ENCODE measurements at places on chromosomes 1 and 21.

GRCh38 chr1:53473463-53473862 is 14.3 kb downstream of the DMRTB1 start:
- DNase-seq = no peak

GRCh38 chr1:109655615-109656519 is at the start of gene GSTM4:
Gene GSTM4, plus strand, starts transcription at chr1:109656099. Its CDS starts 291 bp downstream, at chr1:109656390.
- DNase-seq = peak; percentile 66

- no peak for DNase-seq
These were observed 17.5 kb upstream of the TFF3 start for GRCh38 chr21:42332557-42333317.

- DNase-seq = no peak
These were observed 424.4 kb upstream of the RUNX1 start for GRCh38 chr21:35473496-35473895.

GRCh38 chr1:196464480-196464941 is 143.7 kb downstream of the KCNT2 start:
- no peak for DNase-seq

DNA sequence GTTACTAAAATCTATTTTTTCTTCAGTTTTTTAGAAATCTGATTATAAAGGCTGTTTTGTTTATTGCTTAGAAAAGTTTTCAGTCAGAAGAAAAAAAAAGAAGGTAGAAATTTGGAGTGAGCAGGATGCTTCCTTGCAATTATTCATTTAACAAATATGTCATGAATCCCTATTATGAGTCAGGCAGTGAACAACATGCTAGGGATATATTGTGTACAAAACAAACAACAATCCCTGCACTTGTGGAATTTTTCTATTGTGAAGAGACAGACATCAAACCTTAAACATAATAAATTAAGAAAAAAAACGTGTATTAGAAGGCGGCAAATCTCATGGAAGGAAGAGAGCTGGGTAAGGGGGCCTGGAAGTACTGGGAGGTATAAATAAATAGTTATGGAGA is 664.1 kb upstream of the CAMK1G start:
- no peak for DNase-seq

- DNase-seq = no peak
These were observed 181.4 kb downstream of the ZP4 start for GRCh38 chr1:237709355-237709754.

GRCh38 chr1:206466840-206467649 is 3.2 kb upstream of the IKBKE start:
- no peak for DNase-seq

GRCh38 chr1:216032961-216033614 is 390.2 kb downstream of the USH2A start:
- no peak for DNase-seq

GRCh38 chr21:15526798-15527197 is 203.0 kb upstream of the USP25 start:
- DNase-seq = no peak

- no peak for DNase-seq
These were observed 130.7 kb upstream of the DMRTA2 start for GRCh38 chr1:50553921-50554320.

DNA sequence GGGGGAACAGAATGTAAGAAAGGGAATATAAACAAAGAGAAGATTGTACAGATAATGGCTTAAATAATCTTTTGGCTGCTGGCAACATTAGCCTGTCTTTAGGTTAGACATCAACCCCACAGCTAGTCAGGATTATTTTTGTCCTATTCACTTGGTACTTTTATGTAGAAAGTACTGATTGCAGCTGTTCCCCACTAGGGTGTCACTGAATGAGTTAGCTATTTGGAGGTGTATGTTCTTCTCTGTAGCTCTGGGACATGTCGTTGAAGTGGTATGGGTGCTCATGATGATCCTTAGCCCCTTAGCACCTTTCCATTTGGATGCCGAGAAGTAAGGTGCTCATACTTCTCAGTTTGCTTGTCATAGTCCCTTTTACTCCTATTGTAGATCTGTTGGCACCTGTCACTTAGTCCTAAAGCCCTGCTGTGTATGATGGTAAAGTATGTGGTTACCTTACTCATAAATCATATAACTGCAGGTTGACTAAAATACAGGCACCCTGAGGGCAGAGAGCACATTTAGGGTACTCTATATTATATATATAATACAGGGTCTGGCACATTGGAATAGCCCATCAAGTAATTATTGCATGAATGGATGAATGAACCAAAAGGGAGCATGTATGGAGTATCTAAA is 64.6 kb downstream of the USP25 start:
- no peak for DNase-seq

DNA sequence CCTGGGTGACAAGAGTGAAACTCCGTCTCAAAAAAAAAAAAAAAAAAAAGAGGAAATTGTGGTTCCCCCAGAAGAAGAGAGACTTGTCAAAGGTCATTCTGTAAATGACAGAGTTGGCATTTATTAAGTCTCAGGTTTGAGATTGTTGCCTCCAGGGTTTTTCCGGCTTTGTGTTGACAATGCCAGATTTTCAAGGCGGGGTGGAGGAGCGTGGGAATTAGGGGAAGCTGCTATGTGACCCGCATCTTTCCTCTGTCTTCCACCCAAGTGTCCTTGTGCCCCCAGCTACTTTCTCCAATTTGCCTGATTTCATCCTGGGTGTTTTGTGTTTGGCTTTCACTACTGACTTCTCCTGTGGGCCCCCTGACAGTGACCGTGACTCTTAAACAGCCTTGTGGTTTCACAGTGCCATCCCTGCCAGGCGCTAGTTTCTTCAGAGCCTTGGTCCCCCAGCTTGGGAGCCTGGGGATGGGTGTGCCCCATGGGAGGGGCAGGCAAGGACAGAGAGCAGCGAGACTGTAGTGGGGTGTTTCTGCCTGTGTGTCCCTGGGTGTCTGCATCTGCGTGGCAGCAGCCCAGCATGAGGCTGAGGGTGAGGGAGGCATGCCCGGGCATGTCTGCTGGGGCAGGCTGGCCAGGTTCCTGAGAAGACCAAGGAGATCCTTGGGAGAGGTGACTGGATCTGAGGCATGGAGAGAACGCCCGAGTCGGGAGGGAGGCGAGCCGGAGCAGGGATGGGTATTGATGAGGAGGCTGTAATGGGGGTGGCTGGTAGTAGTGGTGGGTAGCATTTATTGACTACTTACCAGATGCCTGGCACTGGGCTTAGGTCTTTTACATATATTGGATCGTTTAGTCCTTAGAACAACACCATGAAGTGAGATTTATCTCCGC is 46.3 kb downstream of the IER5 start:
- DNase-seq = peak; percentile 92

DNA sequence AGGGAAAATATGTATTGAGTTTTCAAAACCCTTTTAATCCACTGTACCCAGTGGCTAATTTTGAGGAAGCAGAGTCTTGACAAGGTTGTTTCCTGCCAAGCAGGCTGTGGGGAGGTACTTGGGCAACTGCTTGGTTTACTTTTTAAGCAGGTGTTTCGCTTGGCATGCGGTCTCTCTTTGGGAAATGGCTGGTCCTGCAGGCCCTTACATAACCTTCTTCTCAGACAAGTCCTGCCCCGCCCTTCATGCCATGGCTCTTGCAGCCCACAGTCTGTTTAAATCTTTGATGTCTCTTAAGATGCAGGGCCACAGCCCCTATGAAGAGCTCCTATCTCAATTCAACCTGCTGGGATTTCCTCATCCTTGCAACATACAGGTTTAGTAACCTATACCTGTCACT is 36.0 kb upstream of the ABCD3 start:
- DNase-seq = peak; percentile 19

DNA sequence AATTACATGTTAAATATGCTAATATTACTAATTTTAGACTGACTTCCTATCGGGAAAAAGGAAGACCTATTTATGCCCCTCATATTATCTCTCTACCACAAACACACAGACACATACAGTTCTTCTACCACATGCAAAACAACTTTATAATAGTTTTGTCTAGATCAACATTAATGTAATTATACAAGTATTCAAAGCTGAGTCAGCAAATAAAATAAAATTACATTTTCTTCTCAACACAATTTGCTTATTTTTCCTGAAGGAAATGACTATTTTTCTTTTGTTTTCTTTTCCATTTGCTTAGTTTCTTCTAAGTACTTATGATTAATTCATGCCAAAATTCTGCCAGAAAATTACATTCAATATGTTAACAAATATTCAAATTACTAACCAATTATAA is 654.2 kb downstream of the AMY1C start:
- no peak for DNase-seq

- DNase-seq = no peak
These were observed 55.9 kb upstream of the CTPS1 start for GRCh38 chr1:40923511-40924020.

GRCh38 chr1:58724483-58724882 is 24.6 kb upstream of the MYSM1 start:
- DNase-seq = no peak

- DNase-seq = no peak
These were observed 5.7 kb upstream of the OR2M4 start for GRCh38 chr1:248225537-248225936.

DNA sequence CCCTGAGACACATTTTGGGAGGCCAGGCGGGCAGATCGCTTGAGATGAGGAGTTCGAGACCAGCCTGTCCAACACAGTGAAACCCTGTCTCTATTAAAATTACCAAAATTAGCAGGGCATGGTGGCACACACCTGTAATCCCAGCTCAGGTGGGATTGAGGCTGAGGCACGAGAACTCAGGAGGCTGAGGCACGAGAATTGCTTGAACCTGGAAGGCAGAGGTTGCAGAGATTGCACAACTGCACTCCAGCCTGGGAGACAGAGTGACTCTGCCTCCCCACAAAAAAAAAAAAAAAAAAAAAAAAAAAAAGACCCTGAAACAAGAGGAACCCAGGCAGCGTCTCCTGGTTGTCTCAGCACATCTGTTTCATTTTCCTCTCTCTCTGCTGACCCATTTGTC is 24.2 kb downstream of the PGM1 start:
- no peak for DNase-seq

DNA sequence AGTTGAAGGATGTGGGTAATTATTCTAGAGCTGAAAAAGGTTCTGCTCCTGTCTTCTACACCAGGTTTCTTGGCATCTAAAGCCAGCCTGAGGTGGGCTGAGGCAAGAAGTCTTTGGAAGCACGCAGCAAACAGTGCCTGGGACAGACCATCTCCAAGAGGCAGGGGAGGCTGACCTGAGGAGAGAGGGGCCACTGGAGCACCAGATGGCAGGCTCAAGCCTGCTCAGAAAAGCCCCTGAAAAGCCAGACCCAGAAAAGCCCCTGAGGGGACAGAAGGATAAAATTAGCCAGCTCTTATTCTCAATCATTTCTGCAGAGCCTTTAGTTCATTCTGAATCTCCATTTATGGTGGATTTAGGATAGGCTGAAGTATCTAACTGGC is 17.1 kb downstream of the FCRL4 start:
- DNase-seq = no peak

DNA sequence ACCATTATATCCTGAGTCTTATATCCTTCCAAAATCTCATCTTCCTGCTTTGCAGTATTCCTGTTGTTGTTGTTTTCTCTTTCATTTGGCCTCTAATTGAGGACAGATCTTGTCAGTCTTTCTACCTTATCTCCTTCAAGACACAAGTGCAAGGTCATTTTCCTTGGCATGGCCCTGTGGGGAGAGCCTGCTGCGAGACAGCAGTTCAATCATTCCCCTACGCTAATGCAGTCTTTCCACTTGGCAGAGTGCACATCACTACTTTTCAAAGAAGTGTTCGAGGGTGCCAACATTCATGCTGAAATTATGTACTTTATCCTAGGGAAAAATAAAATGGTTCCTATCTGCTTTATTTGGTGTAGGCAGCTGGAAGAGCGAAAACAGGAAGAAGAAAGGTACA is 130.3 kb upstream of the SPATA6 start:
- no peak for DNase-seq

All from RPMI8226 (cell line).